Gastroesophageal sphincter (tissue), 4 donors: ENCODE measurements at places on chromosomes 4 and X. TPM values are rescaled to one million over a fixed set of nuclear protein-coding genes. Genes with fewer than 3 reads are reported as not detected.

- ATAC-seq, result no peak
Measured at GRCh38 chr4:84962102-84962501, 4.4 kb downstream of the WDFY3 start.

GRCh38 chr4:145487631-145488030 lies 6.0 kb downstream of the SMAD1 start:
- ATAC-seq, result no peak

DNA sequence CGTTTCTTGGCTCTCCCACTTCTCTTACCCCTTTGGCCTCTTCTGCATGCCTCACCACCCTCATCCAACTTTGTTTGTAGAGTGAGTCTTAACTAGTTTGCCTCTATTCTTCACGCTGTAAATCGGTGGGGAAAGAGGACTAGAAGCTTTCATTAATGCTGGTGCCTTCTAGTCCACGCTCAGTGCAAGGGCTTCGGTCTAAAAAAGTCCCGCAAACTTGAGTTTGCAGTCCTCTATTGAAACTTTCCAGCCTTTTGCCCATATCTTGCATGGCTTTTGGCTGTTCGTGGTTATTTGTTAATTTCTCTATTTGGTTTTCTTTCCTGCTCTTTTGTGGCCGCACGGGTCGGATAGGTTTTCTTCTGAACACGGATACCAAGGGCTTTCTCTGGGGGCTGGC lies 868 bp downstream of the DACH2 start:
- no peak for ATAC-seq

GRCh38 chr4:87118826-87119225 lies 101.6 kb downstream of the KLHL8 start:
- ATAC-seq, result no peak

DNA sequence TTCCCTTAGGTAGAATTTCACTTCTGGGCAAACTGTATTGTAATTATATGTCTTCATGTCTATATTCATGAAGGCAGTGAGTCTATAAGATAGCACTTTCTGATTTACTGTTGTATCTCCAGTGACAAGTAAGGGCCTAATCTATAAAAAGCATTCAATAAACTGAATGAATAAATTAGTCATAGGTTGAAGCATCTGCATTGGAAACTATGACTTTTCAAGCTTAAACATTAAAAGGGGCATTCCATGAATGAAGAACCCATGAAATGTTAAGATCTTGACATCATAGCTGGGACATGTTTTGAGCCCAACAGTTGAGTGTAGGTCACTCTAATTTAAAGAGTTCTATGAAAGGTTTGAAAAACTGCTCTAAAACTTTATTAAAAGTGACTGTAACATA lies 159.3 kb upstream of the LCORL start:
- no peak for ATAC-seq

DNA sequence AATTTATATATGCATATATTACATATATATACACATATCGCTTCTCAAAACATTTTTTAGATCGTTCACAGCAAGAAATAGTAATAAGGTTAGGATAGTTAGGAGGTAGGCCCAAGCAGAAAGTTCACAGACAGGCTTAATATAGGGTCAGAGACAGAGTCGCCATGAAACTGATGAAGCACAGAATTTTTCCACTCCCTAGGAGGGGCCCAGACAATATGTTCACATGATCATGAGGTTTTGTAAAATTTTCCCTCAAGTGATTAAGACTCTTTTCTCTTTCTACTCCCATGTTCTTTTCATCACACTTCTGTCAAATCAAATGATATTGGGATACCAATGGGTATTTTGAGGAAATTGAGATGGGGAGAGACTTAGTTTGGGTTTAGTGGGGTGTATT lies 5.2 kb upstream of the ENAM start:
- ATAC-seq, result no peak

DNA sequence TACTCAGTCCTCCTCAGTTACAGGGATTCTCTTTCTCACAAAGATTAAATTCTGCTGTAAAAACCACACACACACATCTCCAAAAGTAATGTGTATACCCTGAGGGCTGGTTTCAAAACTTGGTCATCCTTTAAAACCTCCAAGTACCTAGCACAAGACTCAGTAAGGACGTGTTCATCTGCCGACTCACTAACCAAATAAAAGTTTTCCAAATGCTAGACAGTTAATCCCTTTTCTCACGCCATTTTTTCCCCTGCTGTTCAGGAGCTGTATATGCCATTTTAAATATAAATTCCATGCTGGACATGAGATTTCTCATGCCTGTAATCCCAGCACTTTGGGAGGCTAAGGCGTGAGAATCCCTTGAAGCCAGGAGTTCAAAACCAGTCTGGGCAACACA lies 3.9 kb upstream of the SAT1 start:
- ATAC-seq, result no peak

DNA sequence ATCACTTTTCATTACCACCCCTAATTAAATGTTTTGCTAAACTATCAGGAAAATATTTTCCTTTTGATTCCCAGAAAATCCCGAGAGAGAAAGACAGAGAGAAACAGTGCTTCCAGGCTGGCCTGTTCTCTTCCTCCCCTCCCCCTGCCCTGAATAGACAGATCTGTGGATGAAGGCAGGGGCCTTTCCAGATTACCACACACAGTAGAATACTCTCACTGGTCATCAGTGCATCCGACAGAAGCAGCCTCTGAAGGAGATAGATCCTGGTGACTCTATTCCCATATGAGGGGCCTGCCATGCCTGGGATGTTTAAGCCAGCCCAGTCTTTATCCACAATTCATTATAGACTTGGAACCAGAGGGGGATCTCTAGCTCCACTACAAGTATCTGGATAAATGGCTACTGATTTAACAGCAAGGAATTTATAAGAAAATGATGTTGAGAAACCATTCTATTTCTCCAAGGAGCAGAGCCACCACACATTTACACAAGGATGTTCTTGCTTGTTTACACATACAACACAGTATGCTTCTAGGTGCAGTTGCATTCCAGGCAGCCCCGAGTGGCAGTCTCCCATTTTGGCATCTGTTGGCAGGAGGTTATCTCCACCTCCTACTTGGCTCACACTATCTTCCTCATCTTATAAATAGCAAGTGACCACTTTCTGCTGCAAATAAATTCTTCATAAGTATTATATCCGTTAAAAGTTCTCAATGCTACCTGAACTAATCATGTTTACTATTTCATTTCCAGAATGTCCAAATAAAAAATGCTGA lies 115.8 kb downstream of the HS6ST2 start:
- ATAC-seq, result no peak

- ATAC-seq, result no peak
Measured at GRCh38 chrX:44874420-44875184, 1.6 kb downstream of the KDM6A start.

- ATAC-seq, result no peak
Measured at GRCh38 chr4:87975466-87975865, at the start of gene SPP1. TSS of gene SPP1 (plus strand) at chr4:87975714. CDS start at chr4:87976896, 1,182 bp downstream.

DNA sequence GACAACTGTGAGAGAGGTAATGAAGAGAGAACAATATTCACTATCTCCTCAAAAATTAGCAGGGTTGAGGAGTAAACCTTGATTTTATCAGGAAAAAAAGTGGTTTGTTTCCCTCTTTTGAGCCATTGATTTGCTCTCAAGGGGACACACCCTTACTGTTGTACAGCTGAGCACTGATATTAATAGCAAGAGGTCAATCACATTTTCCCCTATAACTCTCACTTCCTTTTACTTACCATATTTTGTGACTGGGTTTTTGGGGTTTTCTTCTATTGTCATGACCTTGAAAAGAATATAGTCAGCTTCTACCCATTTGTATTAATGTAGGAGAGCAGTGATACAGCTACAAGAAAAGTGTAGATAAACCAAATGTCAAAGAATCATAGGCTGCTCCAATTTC lies 70.2 kb upstream of the LONRF3 start:
- ATAC-seq, result no peak

- no peak for ATAC-seq
Measured at GRCh38 chrX:42102586-42103282, 179.4 kb upstream of the CASK start.

GRCh38 chr4:99723612-99724011 lies 66.0 kb upstream of the C4orf54 start:
- ATAC-seq, result peak; percentile 96

- no peak for ATAC-seq
Measured at GRCh38 chr4:171478181-171478580, 335.0 kb upstream of the GALNTL6 start.

- no peak for ATAC-seq
Measured at GRCh38 chrX:153537526-153538295, 20.3 kb downstream of the ATP2B3 start.

GRCh38 chr4:56200275-56200674 lies 187.0 kb downstream of the AASDH start:
- no peak for ATAC-seq

- peak; percentile 95 for ATAC-seq
Measured at GRCh38 chr4:80184053-80184824, 13.1 kb upstream of the PRDM8 start.

- ATAC-seq, result no peak
Measured at GRCh38 chr4:41687971-41688370, 60.6 kb downstream of the PHOX2B start.

DNA sequence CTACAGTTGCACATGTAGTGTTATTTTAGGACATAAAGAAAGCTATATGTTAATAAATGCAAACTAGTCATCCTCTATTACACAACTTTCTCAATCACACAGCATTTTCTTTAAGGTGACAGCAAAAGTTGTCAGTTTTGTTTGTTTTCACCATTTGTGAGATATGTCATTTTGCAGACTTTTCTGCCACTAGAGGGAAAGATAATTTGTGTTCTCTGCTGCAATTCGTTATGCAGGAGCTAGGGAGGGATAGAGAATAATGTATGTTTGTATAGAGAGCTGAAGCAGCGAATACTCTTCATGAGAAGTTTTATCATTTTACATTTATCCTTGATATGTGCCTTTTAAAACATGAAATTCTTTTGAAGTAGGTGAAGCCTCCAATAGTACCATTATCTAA lies 670.6 kb upstream of the ATOH1 start:
- ATAC-seq, result no peak

DNA sequence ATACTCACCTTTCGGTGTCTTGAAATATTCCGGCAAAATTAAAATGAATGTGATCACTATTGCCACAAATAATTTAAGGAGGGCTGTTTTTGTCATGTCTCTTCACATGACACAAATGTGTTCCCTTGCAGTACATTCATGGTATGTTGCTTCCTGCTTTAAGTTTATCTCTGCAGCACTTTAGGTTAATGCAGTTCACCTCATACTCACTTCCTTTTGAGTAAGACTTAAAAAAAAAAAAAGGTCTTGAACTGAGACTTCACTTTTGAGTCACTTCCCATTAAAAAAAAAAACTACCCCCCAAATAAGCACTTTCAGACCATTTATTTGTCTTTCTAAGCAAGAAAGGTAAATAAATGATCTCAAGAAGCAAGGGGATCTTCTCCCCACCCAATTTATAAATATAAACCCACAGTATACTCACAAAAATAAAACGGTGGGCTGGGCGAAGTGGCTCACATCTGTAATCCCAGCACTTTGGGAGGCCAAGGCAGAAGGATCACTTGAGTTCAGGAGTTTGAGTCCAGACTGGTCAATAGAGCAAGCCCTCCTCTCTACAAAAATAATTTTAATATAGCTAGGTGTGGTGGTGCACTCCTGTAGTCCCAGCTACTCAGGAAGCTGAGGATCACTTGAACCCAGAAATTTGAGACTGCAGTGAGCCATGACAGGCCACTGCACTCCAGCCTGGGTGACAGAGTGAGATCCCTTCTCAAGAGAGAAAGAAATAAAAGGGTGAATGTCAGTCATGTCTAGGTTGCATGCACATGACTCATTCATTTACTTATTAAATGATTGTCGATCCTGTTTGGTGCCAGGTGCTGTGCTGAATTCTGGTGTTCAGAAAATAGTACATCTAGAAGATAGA lies at the start of gene TMEM156:
Gene TMEM156, minus strand, starts transcription at position 192 of the 868 bp plus-strand sequence. Its CDS starts 96 bp downstream, at position 96.
- ATAC-seq, result no peak

DNA sequence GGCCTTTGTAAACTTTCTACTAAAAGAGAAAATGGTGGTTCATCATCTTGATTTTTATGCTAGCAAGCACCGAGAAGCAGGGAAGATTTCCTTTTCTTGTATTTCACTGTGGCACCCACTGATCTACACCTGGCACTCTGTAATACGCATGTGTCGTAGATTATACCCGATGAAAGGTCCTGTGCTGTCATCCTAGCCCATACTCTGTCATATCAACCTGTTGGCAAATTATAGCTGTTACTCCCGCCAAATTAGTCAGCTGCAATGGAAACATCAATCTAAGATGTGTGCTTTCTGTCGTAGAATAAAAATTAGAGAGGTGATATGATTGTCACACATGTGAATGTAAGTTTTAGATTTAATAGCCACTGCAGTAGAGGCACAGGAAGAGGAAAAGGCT lies 263.4 kb upstream of the PITX2 start:
- ATAC-seq, result no peak

DNA sequence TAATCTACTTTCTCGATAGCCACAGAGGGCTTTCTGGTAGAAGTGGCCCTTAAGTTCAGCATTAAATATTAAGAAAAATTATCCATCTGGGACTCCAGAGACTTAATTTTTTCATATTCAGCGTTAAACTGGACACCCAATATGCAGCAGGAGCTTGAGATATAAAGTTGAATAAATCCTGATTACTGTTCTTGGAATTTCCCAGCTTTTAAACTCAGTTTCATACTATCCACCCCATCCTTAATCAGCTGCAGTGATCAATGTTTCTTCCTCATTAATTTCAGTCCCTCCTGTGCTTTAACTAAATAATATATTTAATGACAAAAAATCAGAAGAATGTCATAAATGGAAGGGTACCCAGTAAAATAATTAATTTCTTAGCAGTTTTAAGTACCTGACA lies 3.6 kb upstream of the FBXL5 start:
- ATAC-seq, result no peak

DNA sequence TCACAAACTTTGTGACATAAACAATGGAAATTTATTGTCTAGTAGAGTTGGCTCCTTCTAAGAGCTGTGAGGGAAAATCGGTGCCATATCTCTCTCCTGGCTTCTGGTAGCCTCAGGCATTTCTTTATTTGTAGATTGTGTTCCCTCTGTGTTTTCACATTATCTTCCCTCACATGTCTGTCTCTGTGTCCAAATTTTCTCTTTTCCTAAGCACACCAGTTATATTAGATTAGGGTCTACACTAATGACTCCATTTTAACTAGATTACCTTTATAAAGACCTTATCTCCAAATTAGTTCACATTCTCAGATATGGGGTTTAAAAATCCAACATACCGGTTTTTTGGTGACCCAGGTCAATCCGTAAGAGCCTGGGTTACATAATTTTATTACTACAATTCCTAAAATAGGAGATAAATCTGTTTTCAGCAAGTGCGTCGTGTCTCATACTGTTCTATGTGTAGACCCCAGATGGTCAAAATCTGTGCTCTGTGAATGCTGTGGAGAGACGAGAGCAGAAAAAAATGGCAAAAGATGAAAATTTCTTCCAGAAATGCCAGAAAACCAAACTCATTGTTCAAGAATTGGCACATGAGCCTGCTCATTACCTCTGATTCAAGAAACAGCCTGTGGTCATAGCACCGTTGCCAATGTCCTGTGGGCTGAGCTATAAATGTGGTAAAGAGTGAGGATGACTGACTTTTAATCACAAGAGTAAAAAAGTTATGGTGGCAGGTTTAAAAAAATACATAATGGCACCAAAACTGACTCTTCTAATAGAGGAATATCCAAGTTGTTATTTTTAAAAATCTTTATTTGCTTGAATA lies 574.7 kb downstream of the PCDH7 start:
- no peak for ATAC-seq

The PRAF2 gene
- total RNA-seq, result 20.4 TPM

The ODAM gene
- not detected for total RNA-seq

The GPRIN3 gene
- 2.5 TPM for total RNA-seq

The NDST3 gene
- not detected for total RNA-seq

The RBMX2 gene
- 18.4 TPM for total RNA-seq

The SYN1 gene
- total RNA-seq, result not detected

The KIT gene
- total RNA-seq, result 39.4 TPM

The WDR17 gene
- total RNA-seq, result 14.6 TPM

The CT45A5 gene
- not detected for total RNA-seq

The AMBN gene
- not detected for total RNA-seq

The TMEM131L gene
- 14.2 TPM for total RNA-seq
